Activated CD8-positive, alpha-beta T cell treated with anti-CD3 and anti-CD28 coated beads for 36 hours (primary cell): ENCODE measurements at places on chromosomes 12 and 14. TPM values are rescaled to one million over a fixed set of nuclear protein-coding genes. Genes with fewer than 3 reads are reported as not detected.

The NPFF gene
- total RNA-seq: not detected

The BICDL1 gene
- total RNA-seq: 103 TPM

The TAS2R46 gene
- 0.45 TPM for total RNA-seq

The RERGL gene
- total RNA-seq: not detected

The PIANP gene
- not detected for total RNA-seq

The EIF2S3B gene
- total RNA-seq: 3.3 TPM

The CCDC77 gene
- 14.0 TPM for total RNA-seq

The COCH gene
- 5.8 TPM for total RNA-seq

The PPM1A gene
- total RNA-seq: 40.0 TPM

The PALS1 gene
- 3.9 TPM for total RNA-seq

The RNU4-1 gene
- total RNA-seq: 692 TPM

The CD69 gene
- total RNA-seq: 174 TPM

The SRRM4 gene
- not detected for total RNA-seq

The IL23A gene
- 41.3 TPM for total RNA-seq

The RNASE3 gene
- not detected for total RNA-seq

The SLC8A3 gene
- 0.54 TPM for total RNA-seq

The FGD6 gene
- total RNA-seq: 0.41 TPM

The TRHDE gene
- total RNA-seq: not detected

The FAM90A1 gene
- 0.13 TPM for total RNA-seq
